NCI-H1930 (cell line): ENCODE measurements at places on chromosomes 3 and 15.

- no peak for DNase-seq
Measured at GRCh38 chr15:39538936-39539335, 41.9 kb upstream of the THBS1 start.

DNA sequence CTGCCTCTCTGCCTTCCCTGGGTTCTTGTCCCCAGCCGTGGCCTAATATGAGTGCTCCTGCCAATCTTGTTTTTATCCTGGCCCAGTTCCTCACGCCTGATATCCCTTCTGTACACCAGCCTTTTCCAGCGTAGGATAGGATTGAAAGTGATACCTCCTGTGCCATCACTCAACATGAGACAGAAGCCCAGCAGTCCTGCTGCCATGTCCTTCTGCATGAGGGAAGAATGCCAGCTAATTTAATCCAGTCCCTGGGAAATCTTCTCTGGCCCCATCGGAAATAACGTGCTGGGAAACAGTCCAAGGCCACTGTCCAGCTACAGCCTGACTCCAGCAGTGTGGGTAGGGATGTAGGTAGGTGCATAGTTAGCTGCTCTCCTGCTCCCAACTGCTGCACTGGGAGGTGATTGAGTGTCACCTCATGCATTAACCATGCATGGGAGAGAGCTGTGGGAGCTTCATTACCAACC, 92.0 kb upstream of the TPM1 start:
- no peak for DNase-seq

GRCh38 chr15:31483053-31483985, 156.7 kb downstream of the KLF13 start:
- DNase-seq: no peak

GRCh38 chr3:134432236-134432635, 53.5 kb downstream of the ANAPC13 start:
- no peak for DNase-seq

DNA sequence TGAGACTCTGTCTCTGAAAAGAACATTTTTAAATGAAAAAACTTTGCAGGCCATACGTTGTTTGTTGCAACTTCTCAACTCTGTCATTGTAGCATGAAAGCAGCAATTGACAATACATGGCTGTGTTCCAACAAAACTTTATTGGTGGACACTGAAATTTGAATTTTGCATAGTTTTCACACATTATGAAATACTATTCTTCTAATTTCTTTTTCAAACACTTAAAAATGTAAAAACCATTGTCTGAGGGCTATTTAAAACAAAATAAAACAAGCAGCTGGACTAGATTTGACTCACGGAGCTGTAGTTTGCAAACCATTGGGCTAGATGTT, 18.5 kb upstream of the CSTA start:
- no peak for DNase-seq

- DNase-seq: no peak
Measured at GRCh38 chr3:53671961-53672299, 174.3 kb downstream of the CHDH start.

- DNase-seq: no peak
Measured at GRCh38 chr15:80856400-80856799, 77.2 kb downstream of the CEMIP start.

GRCh38 chr3:59925946-59926345, 876.1 kb upstream of the CFAP20DC start:
- DNase-seq: no peak

- DNase-seq: no peak
Measured at GRCh38 chr3:71441217-71441924, 142.2 kb downstream of the FOXP1 start.

DNA sequence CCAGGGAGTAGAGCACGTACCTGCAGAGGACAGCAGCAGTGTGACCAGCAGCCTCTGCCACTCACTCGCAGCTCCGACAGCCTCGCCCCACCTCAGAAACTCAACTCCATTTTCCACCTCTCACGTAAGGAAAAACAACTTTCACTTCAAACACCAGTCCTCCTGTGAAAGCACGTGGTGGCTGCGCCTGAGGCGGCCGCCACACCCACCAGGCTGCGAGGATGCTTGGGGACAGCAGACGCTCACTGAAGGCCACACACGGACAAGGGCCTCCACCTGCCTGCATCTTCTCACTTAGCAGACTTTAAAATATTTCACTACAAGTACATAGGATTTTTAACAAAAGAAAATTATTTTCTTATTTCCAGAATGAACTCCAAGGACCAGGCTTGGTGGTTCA, 67.9 kb downstream of the CYFIP1 start:
- no peak for DNase-seq

DNA sequence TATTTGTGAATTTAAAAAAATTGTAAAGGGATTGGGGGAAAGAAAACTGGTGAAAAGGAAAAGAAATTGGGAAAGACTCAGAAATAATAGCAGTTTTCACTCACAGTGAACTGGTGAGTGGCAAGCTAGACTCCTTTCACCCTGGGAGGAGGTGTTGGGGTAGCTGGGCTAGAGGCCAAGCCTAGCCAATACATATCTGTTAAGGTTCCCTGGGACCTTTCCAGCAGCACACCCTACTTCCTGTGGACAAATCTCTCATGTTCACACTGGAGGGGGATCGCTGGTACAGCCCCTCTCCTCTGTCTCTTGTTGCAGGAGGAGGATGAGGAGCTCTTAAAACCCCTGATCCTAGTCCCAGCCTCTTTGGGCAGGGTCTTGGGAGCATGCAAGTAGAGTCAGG, 3.7 kb upstream of the RPP25 start:
- no peak for DNase-seq

- DNase-seq: no peak
Measured at GRCh38 chr3:147409143-147410115, at the start of gene ZIC1. Gene ZIC1, plus strand, starts transcription at chr3:147409365. Its CDS starts 748 bp downstream, at chr3:147410113.

GRCh38 chr3:159818997-159819500, 169.6 kb upstream of the IL12A start:
- DNase-seq: no peak

DNA sequence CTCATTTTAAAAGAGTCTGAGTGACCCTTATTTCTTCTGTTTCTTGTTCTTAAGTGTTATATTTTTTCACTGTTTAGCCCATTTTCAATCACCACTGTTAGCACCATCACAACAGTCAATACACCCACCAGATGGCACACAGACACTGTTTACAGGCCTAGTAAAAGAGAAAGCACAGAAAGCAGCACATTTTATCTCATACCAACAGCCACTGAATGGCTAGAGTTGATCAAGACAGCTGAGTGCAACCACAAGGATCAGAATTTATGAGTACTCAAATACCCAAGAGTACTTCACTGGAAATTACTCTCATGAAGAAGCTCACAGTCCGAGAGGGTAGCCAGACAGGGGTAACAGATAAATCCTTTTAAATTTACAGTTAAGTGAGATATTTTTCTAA, 127.0 kb downstream of the TFDP2 start:
- DNase-seq: no peak
